NCI-H2081 treated with DMSO at 0.1 percent for 48 hours (cell line): ENCODE measurements at places on chromosomes 16 and 17.

- DNase-seq: no peak
These were observed 131.4 kb downstream of the WWOX start for GRCh38 chr16:78230832-78231231.

GRCh38 chr17:51132964-51133319, 12.3 kb upstream of the SPAG9 start:
- DNase-seq: no peak

DNA sequence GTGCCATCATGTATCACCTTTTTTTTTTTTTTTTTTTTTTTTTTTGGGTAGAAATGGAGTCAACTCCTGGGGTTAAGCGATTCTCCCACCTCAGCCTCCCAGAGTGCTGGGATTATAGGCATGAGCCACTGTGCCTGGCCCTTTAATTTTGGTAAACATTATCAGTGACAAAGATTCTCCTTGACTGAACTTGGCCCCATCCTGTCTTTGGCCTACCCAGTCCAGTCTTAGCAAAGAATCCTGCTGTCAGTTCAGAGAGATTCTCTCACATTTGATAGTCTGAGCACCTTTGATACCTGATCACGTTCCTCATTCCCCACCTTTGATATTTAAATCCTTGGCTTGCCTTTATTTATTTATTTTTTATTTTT, 11.5 kb downstream of the RAD51C start:
- DNase-seq: no peak

GRCh38 chr16:8889893-8890548, 7.9 kb downstream of the LITAFD start:
- DNase-seq: no peak

DNA sequence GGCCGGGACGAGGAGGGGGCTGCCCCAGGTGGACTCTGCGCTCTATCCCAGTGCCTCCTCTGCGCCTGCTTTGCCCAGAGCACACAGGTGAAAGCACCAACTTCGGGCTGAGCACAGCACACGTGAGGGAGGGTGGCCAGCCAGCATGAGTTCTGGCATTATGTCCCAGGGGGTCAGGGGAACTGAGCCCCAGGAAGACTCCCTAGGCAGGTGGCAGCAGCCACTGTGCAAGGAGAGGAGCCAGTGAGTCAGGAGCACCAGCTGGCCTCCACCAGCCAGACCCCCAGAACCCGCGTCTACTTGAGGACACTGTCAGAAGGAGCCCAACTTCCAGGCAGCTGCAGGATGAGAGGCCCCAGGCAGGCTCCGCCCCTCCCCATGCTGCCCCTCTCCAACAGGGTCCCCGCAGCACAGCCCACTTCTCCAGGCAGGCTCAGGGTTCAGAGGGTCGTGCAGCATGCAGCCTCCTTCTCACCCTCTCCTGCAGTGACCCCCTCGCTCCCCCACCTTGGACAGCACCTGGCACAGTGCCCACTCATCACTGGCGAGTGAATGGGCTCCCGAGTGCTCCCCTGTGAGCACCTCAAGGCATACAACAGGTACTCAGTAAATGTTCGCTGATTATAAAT, 44.2 kb upstream of the RASD1 start:
- DNase-seq: no peak

DNA sequence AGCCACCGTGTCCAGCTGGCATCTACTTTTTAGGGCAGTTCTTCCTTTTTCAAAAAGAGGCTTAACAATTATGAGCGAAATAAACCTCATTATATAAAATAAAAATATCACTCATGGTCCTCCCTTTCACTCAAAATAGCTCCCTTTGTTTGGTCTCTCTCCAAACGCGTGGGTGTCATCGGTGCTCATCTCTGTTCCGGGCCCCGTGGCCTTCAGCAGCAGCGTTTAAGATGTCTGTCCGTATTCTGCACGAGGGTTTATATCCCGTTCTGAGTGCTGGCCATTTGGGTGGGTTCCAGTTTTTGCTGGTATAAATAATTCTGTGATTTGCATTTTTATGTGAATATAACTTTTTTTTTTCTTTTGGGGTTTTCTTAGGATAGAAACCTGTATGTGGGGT, 33.4 kb downstream of the PRMT7 start:
- DNase-seq: no peak
